ENCODE measurements at places on chromosomes 4 and X.

GRCh38 chr4:28557755-28558154, 1697.1 kb downstream of the STIM2 start:
- DNase-seq: no peak

DNA sequence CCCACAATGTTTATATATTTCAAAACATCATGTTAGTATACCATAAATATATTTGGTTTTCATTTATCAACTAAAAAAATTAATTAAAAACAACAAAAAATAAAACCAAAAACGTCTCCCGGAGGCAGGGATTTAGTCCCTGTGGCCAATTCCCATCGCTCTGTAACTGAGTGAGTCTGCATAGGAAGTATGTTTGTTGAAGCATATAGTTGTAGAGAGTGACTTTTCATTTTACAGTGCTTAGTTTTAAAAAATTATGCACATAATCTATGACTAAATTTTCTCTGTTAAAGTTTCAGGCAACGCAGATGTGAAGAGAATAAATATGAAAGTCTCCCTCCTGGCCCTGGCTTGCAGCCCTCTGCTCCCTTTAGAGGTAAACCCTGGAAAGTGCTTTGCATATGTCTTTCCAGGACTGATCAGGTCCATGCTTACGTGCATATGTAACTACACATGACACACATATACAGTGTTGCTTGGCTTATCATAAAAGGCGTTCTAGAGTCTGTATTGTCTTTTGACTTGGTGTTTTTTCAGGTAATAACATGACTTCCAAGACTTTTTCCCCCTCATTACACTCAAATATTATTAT, 63.4 kb upstream of the SORBS2 start:
- no peak for DNase-seq

GRCh38 chr4:124684301-124684700, 28.2 kb downstream of the ANKRD50 start:
- no peak for DNase-seq

DNA sequence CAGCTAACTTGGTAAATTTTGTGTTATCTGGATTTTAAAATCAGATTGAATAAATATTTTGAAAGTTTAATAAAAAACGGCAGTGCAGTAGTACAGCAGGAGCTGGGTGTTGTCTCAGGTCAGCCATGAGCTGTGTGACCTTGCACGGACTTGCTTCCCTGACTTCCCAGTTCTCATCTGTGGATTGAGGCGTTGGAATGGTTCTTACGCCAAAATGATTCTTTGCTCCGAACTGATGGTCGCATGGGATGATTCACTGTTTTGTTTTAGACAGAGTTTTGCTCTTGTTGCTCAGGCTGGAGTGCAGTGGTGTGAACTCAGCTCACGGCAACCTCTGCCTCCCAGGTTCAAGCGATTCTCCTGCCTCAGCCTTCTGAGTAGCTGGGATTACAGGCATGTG, 45.0 kb downstream of the RGS12 start:
- no peak for DNase-seq
